ENCODE measurements at places on chromosomes 6 and 20.

GRCh38 chr20:49245921-49246740, 26.9 kb downstream of the DDX27 start:
- no peak for DNase-seq

DNA sequence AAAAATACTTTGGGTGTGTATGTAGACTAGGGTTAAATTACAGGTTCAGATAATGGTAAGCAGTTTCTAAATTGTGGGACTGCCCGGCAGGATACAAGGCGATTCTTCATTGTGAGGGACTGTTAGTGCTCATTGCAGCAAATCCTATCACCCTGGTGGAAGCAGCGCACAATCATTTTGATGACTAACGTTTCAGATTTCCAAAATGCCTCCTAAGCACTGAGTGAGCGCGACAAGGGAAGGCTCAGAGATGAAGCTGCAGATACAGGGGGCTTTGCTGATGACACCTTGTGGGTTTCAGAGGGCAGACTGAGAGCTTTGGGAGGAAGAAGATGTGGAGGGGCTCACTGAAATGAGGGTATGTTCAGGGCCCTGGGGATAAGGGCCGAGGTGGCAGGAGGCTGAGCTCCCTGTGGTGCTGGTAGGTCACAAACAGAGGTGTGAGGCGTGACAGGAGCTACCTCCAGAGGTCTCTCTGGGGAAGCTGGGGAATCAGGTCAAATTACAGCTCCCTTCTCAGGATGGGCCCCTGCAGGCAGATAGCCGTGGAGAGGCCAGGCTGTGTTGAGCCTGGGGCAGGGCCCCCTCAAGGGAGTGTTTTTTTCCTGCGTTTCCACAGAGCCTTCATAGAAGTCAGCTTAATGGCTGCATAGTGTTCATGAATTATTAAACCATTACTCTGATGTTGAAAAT, 84.5 kb upstream of the FYN start:
- no peak for DNase-seq

DNA sequence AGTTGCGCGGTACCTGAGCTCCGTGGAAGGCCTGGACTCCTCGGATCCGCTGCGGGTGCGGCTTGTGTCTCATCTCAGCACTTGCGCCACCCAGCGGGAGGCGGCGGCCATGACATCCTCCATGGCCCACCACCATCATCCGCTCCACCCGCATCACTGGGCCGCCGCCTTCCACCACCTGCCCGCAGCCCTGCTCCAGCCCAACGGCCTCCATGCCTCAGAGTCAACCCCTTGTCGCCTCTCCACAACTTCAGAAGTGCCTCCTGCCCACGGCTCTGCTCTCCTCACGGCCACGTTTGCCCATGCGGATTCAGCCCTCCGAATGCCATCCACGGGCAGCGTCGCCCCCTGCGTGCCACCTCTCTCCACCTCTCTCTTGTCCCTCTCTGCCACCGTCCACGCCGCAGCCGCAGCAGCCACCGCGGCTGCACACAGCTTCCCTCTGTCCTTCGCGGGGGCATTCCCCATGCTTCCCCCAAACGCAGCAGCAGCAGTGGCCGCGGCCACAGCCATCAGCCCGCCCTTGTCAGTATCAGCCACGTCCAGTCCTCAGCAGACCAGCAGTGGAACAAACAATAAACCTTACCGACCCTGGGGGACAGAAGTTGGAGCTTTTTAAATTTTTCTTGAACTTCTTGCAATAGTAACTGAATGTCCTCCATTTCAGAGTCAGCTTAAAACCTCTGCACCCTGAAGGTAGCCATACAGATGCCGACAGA, 9.9 kb downstream of the HEY2 start:
- DNase-seq: no peak

GRCh38 chr20:52539891-52540290, 348.3 kb upstream of the ZFP64 start:
- no peak for DNase-seq

DNA sequence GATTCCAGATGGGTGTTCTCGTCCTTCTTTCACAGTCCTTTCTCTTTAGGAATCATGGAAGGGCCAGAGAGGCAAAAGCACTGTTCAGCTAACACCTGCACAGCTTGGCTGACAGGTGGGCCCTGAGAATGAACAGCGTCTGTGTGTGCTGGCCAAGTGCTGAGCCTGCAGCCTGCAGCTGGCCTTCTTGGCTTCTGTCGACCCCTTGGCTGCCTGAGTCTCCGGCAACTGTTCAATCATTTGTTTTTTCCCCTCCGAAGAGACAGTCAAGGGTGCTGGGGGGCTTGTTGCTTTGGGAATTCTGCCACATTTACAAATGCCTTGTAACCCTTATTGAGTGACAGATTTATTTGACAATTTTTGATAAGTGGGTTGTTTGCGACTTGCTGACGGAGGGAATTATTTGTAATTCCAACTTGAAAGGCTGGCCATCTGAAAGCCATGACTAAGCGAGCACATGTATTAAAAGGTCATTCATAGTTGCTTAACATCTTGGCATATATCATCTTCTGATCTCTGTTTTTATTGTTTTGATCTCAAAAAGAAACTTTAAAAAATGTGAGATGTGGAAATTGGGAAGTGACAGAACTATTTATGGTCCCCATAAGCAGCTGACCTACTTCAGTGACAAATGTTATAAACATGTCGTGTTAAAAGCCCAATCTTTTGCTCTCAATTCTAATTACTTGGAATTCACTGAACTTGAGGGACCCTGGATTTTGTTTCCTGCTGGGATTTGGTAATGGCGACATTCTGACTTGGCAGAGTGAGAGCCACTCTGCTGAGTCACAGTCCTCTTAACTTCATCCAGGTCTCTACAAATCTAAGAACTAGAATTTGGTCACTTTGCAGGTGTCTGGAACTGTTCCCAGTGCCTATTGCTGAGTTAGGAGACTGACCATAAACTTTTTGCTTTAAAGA, 41.9 kb upstream of the FERMT1 start:
- DNase-seq: no peak

Data from GF-D8 (cell line).